Epithelial cell of proximal tubule (primary cell): ENCODE measurements at places on chromosomes 16 and 17.

DNA sequence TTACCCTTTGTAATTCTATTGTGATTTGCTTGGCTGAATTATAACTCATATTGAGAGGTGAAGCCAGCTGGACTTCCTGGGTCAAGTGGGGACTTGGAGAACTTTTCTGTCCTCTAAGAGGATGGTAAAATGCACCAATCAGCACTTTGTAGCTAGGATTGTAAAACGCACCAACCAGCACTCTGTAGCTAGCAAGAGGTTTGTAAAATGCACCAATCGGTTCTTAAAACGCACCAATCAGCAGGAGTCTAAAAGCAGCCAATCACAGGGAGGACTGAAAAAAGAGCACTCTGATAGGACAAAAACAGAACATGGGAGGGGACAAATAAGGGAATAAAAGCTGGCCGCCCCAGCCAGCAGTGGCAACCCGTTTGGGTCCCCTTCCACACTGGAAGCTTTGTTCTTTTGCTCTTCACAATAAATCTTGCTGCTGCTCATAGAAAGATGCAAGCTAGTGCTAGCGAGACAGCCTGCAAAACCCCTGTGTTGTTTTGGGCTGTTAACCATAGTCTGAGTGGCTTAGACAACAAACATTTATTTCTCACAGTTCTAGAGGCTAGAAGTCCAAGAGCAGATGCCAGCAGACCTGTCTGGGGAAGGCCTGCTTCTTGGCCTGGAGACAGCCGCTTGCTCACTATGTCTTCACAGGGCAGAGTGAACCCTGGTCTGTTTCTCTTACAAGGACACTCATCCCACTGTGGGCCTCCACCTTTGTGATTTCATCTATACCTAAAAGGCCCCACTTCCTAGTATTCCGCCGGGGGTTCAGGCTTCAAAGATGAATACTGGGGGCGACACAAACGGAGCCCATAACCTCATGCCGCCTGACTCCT is 39.0 kb upstream of the CRISPLD2 start:
- DNase-seq = no peak

DNA sequence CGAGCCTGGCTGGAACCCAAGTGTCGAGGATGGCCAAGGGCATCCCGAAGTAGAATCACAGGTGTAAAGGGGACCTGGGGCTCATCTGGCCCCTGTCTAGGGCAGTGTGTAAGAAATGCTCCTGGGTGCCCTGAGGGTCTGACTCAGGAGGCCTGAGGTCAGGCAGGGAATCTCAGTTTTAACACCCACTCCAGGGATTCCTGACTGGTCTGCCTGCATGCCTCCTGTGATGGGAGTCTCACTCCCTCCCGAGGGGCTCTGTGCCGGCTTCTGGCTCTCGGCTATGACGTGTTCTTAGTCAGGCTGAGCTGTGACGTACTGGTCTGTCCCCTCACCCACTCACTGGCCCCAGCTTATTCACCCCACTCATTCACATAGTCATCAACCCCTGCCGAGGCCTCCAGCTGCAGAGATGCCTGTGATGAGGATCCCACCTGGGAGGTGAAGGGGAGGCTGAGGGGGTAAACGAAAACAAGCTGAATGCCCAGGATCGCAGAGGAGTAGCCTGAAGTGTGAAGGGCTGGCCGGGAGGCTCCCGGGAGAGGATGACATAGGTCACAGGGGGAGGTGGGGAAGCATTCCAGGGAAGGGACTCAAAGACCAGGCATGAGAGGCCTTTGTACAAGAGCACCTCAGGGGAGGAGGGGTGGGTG is 23.8 kb downstream of the FAM83G start:
- no peak for DNase-seq

DNA sequence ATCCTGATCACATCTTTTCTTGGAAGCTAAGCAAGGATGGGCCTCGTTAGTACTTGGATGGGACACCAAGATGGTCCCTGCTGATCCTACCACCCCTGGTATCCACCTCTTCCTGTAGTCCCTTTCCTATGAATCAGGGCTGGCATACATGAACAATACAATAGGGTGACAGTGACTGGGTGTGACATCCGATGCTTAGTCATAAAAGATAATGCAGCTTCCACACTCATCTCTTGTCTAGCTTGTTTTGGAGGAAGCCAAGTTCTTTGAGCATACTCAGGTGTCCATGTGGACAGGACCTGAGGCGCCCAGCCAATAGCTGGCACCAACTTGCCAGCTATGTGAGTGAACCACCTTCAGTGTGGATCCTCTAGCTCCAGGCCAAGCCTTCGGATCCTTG is 62.5 kb upstream of the NFAT5 start:
- DNase-seq = no peak

- DNase-seq = no peak
These were observed 100.7 kb downstream of the KCNJ12 start for GRCh38 chr17:21476867-21477266.

DNA sequence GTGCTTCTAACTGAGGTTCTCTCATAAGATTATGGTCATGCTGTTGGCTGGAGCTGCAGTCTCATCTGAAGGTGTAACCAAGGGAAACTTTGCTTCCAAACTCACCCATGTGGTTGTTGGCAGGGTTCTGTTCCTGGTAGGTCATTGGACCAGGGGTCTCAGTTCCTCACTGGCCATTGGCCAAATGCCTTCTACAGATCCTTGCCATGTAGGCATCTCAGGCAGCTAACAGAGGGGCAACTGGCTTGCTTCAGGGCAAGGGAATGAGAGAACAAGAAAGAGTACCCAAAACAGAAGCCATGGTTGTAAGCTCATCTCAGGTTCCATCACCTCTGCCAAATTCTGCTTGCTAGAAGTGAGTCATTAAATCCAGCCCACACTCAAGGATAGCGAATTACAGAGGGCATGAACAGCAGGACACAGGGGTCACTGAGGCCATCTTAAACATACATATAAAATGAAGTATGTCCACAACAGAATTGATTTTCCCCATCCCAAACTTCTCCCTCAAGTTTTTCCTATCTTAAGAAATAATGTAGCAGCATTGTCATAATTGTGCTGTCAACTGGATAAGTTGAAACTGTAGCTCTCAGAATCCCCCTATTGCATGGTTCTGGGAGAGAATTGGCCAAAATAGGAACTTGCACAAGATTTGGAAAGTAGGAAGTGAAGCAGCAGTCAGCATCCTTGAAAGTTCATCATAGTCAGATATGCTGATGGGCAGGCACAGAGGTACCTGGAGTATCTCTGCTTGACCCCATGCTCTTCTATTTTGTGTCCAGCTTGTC is 42.4 kb upstream of the CES5A start:
- DNase-seq = no peak

DNA sequence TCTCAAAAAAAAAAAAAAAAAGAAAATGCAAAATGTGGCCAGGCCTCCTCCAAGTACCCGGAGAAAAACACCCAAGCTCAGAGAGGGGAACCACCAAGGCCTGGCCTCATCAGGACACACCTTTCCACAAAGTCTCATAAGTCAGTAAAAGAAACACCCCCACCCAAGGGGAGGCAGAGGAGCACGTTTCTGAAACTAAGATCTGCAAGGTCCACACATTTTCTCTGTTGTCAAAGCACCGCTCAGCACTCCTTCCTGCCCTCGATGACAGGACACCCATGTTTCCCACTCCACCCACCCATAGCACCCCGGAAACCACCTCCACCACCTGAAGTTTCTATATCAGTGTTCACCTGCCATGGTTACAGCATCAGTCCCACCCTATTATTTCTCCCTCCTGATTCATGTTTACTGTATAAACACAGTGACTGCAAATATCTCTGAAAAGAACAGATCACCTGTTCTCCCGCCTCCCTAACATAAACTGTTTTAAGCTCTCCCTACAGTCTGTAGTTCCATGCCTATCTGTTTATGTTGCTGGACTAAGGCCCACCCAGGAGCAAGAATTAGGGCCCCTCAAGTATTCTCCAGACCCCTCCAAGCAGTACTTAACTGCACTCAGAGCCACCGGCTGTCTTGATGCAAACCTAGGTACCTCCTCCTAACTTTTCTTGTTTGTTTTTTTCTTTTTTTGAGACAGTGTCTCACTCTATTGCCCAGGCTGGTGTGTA is 2.0 kb downstream of the CORO7 start:
- no peak for DNase-seq

DNA sequence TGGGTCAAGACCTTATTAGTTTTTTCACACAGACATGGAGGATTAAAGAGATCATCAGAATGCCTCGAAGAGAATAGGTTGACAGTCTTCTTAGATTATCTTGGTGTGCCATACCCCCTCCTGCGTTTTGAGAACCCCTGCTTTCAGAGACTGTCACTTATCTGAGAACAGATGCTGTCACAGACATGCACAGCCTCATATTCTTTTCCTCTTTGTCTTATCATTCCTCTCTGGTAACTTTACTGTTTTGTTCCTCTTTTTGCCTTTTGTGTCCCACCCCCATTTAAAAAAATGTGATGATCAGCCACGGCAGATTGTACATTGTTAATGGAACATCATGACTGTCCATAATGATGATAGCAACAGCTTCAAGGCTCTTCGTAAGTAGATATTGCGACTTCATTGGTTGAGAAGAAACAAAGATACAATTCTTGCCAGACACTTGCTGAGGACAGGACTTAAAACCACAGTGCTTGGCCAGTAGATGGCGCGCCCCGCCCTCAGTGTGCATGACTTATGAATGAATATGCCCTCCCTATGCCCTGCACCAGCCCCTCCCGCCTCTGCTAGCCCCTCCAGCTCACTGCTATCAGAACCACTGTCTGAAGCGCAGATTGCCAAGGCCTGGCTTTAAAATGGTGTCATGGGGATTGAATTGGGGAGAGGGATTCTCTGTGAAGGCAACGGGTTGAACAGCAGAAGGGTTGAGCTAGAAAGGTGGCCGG is 2.6 kb upstream of the PITPNC1 start:
- no peak for DNase-seq

DNA sequence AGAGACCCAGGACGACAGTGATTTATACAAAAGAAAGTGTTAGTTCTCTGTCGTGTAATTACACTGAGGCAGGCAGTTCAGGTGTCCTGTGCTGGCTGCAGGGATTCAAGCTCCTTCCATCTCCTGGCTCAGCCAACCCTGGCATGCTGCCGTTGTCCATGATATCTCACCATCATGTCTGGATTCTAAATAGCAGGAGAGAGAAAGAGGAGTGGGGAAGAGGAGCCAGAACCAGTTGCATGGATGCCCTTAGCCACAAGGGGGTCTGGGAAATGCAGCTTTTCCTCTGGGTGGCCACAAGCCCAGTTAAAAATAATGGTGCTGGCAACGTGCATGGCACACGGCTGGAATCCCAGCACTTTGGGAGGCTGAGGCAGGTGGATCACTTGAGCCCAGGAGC is 9.7 kb downstream of the C16orf54 start:
- DNase-seq = no peak

- peak; percentile 63 for DNase-seq
These were observed 272.4 kb downstream of the IRF8 start for GRCh38 chr16:86171329-86171728.

DNA sequence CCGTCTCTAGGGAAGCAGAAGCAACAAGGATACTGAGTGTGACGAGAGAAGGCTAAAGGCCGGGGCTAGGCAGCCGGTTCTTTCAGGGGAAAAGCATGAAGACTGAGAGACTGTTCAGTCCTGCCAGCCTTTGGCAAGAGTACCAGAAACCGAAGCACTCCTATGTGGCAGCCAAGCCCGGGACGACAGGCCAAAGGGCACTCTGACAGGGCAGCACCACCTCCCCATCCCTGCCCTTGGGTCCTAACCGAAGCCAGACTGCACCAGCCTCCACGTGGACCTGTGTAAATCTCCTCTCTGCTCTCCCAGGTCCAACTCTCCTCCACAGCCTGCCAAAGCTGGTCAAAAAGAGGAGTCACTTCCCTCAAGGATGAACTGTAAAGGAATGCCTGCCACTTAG is 23.5 kb upstream of the ALOX15 start:
- DNase-seq = no peak

DNA sequence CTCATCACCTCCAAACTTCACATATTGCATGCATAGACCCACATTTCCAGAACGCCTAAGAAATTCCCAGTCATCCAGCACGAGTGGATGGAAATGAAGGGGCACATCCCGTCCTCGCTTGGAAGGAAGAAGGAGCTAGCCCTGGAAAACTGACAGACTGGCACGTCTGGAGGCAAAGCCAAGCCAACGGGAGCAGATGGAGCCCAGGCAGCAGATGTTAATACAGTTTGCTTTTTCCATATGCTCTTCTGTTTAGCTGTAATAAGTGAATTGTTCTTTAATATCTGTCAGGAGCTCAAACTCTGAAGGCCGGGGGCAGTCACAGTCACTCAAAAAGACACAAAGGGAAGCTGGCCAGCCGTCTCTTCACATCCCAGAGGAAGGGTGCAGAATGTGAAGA is 187.7 kb downstream of the XYLT1 start:
- no peak for DNase-seq

DNA sequence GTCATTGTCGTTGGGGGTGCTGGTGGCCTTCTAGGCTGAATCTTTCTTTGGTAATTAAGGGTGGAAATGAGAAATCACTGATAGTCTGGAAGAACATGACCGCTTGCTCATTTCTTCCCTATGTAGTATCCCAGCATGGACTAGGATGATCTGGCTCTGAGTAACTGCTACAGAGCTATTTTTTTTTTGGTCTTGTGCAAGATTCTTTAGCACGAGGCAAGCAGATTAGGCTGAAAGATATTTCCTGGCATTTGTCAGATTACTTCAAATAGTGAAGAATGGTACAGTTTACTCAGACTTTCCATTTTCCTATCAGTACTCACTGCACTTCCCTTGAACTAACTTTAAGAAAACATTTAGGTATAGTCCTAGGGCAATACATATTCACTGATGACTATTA is 89.0 kb downstream of the SYCE1L start:
- DNase-seq = peak; percentile 72

- DNase-seq = no peak
These were observed 74.3 kb downstream of the TEX14 start for GRCh38 chr17:58617563-58617962.

DNA sequence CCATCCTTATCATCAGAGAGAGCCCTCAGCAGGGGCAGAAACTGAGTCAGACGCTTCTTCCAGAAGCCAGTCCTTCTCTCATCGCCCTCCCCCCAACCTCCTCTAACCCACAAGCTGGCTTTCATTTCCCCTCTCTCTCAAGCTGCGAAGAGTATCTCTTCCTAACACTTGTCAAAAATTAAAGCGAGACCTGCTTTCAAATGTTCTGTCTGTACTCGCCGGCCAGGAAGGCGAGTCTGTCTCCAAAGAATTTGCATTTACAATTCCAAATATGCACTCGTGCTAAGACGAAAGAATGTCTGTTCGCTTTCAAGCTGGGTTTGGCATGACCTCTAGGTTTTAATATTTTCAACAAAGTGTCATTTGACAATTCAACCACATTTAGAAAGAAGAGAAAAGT is 140.4 kb downstream of the RGS9 start:
- DNase-seq = no peak

GRCh38 chr16:10522966-10523365 is 57.4 kb downstream of the EMP2 start:
- no peak for DNase-seq

DNA sequence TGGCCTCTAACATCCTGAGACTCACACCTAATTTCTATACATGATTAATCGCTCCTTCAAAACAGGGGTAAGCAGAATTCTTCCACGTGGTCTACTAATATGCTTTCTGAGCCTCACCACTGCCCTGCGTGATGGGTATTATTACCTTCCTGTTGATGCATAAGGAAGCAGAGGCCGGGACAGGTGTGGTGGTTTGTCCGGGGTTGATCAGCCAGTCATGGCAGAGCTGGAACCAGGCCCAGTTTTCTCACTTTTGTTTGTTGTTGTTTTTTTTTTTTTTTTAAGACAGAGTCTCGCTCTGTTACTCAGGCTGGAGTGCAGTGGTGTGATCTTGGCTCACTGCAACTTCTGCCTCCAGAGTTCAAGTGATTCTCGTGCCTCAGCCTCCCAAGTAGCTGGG is 31.2 kb downstream of the RNF135 start:
- DNase-seq = no peak
